ENCODE measurements at places on chromosomes 16 and 17. TPM values are rescaled to one million over a fixed set of nuclear protein-coding genes. Genes with fewer than 3 reads are reported as not detected.

Gene C17orf78
- not detected for total RNA-seq

DNA sequence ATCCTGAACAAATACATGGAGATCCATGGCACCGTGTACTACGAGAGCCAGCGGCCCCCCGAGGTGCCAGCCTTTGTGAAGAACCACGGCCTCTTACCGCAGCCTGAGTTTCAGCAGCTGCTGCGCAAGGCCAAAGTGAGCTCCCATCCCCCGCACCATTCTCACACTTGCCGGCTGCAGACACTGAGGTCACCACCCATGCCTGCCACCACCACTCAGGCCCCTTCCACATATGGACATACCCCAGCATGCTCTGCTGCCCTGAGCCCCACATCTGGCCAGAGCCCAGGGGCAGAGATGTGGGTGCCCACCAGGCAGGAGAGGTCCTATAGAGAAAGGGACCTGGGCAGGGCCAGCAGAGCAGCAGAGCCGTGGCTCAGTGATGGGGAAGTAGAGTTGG lies 69.8 kb downstream of the MGAT5B start:
- DNase-seq: no peak

GRCh38 chr16:68447653-68448359 lies 502 bp downstream of the SMPD3 start:
- no peak for DNase-seq

Gene LYRM9
- 7.8 TPM for total RNA-seq

Gene OTOP3
- total RNA-seq: not detected

GRCh38 chr17:12900474-12900873 lies 111.2 kb downstream of the ARHGAP44 start:
- DNase-seq: no peak

- no peak for DNase-seq
Measured at GRCh38 chr16:67563708-67564468, 1.6 kb downstream of the CTCF start.

- DNase-seq: no peak
Measured at GRCh38 chr17:56699186-56699894, 105.8 kb downstream of the NOG start.

DNA sequence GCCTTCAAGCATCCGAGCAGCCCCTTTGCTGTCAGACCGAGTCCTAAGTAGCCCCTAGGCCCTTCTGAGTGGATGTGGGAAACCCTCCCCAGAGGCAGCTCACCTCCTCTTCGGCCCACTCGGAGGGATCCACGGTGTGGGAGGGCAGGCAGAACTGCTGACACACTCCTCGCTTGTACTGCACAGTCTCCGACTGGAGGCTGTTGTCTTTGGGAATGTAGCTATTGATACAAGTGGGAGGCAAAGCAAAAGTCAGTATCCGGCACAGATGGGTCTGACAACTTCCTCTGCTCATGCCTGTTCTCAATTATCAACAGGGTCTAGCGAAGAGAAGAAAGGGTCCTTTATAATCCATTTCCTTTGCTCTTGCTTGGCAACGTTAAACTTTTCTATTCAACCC lies 25.9 kb upstream of the FOXJ1 start:
- DNase-seq: no peak

DNA sequence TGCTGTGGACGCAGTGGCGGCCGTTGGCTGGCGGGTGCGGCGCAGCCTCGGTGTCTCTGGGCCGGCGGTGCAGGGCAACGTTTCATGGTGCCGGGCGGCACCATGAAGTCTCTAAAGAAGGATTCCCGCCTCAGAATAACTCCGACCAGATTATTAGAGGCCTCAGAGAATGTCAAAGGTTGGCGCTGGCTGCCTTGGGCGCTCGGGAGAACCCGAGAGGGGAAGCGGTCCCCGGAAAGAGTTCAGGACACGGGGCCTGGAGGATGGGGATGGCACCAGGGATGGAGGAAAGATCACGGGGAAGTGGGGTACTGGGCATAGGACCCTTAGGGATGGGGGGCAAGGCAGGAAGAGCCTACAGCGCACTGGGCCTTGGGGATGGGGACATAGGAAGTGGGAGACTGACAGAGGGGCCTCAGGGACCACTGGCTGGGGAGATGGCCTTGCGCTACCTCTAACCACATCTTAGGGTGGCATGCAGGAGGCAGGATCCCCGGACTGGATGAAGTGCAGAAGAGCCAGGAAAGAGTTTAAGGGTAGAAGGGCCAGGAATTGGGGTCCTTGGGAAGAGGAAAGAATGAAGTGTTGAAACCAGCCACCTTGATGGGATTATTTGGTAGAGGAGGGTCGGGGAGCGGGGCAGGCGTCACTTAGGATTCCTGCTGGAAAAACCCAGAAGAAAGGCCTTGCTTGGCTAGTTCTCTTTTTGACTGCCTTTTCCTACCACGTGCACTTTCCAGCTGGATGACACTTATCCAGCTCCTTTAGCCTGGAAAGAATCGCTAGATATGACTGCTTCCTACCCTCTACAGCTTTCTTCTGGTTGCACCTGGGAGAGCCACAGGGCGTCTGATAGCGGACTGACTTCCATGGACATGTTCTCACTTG lies 578 bp downstream of the MYCBPAP start:
- no peak for DNase-seq

Gene CCR7
- 3.2 TPM for total RNA-seq

Gene ABCC6
- 0.25 TPM for total RNA-seq

GRCh38 chr16:27441276-27441675 lies 39.3 kb downstream of the IL21R start:
- DNase-seq: no peak

DNA sequence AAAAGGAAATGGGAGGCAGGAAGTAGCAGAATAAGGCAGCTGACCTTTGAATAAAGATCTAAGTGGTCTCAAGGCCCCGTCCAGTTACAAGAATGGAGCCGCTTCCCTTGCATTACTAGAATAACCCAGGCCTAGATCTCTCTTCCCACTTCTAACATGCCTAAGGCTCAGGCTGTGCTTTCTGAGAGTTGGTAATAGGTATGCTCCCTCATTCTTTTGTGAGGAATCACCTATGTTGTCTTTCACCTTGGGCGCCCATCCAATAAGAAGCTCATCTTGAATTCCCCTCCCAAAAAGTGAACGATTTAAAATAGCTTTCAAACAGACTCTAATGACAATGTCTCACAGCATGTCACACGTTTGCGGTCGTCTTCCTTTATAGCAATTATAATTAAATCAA lies 101.2 kb downstream of the KCNJ2 start:
- DNase-seq: no peak
